Cardiac septum (tissue), 1 donor: ENCODE measurements at places on chromosomes 2 and 18. TPM values are rescaled to one million over a fixed set of nuclear protein-coding genes. Genes with fewer than 3 reads are reported as not detected.

SPP2 gene
- total RNA-seq = not detected

ERICH2 gene
- 1.7 TPM for total RNA-seq

TMEM200C gene
- 1.0 TPM for total RNA-seq

GRCh38 chr2:130936451-130936850, 99.7 kb downstream of the ARHGEF4 start:
- no peak for DNase-seq

GRCh38 chr18:68985172-68985820, 187.4 kb downstream of the CCDC102B start:
- DNase-seq = no peak

- no peak for DNase-seq
Measured at GRCh38 chr2:101534149-101534611, 59.3 kb upstream of the RFX8 start.

DNA sequence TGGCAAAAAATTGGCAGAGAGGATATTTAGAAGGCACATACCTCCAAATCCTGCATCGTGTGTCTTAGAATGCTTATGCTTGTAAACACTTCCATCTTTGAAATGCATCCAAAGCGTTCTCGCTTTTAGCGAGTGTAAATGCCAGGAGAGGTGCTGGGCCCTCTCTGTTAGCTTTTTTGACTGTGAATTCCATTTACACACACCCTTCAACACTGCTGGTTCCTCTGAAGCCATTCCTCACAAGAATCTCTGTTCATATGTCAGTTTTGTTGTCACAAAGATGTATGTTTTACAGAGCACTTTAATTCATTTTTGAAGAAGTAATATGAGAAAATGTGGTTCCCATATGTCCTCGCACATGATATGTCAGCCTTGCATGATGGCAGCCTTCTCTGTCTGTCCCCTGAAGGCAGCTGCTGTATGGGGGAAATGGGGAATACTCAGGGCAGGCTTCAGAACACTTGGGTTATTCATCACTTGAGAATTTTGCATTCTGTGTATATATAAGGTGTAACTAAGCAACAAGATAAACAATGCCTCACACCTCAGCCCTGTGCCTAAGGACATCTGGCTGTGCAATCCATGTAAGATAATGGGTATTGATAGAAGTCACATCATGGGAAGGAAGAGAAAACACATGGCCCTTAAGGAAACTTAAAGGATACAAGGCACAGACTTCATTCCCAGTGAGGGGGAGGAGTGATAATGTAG, 52.3 kb downstream of the RAB27B start:
- DNase-seq = no peak

DNA sequence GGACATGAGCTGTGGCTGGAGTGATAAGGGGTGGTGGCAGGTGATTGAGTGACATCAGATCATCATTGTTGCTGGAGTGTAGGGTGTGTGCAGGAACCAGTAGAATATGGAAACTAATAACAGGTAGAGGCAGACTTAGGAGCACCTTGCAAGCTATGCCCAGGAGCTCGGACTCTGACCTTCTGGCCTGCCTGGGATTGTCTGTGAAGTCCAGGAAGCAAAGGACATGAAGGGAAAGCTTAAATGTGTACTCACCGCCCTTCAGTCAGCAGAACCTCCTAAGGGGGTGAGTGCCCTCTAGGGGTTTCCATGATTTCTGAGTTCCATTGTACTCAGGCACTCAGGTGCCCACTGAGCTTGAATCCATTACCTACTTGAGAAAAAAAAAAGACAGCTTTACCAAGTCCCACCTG, 104.2 kb downstream of the CRIM1 start:
- no peak for DNase-seq

GRCh38 chr18:9758624-9759075, 50.5 kb downstream of the RAB31 start:
- no peak for DNase-seq

- no peak for DNase-seq
Measured at GRCh38 chr18:498931-499775, 1.3 kb downstream of the COLEC12 start.

- no peak for DNase-seq
Measured at GRCh38 chr2:197054437-197054836, 127.9 kb upstream of the PGAP1 start.

DNA sequence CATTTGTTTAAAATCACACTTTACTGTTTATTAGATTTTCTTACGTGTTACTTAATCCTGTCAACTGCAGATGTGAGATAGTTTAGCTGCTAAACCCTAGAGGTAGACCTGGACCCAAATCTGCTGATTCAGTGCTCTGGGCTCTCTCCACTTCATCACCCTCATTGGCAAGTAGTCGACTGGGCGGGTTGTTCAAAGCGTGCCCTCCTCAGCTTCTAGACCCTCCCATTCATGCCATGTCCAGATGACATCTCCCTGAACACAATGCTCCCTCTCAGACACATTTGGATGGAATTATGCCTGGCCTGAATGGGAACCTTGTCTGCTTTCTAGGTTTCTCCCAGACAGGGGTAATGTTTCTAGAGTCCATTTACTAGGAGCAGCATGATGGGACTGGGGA, 43.7 kb downstream of the RPIA start:
- DNase-seq = no peak

GRCh38 chr2:64036034-64036705, 16.9 kb upstream of the VPS54 start:
- no peak for DNase-seq
